ENCODE measurements at places on chromosomes 7 and 10.

DNA sequence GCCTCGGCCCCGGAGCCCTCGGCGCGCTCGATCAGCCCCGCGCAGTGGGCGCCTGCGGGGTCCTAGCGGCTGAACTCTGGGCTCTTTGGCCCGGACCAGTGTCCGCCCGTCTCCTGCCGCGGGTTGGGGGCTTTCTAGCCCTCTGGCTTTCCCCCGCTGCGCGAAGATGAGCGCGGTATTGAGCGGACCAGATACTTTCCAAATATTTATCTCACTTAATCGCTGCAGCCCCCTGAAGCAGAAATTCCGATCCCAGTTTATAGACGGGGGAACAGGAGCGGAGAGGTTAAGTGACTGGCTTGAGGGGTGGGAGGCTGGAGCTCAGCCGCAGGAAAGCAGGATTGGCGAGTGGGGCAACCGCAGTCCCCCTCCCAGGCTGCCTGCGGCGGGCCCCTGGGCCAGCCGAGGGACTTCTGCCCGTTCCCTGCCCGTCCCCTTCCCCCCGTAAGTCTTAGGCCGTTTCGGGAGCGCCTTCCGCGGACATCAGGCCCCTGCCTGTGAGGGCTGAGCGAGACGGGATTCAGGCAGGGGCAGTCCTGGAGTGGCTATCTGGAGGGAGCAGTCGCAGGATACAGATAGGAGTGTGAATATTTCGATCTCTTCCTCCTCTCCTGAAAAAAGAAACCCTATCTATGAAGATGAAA, 565 bp downstream of the STRIP2 start:
- peak; percentile 40 for DNase-seq

DNA sequence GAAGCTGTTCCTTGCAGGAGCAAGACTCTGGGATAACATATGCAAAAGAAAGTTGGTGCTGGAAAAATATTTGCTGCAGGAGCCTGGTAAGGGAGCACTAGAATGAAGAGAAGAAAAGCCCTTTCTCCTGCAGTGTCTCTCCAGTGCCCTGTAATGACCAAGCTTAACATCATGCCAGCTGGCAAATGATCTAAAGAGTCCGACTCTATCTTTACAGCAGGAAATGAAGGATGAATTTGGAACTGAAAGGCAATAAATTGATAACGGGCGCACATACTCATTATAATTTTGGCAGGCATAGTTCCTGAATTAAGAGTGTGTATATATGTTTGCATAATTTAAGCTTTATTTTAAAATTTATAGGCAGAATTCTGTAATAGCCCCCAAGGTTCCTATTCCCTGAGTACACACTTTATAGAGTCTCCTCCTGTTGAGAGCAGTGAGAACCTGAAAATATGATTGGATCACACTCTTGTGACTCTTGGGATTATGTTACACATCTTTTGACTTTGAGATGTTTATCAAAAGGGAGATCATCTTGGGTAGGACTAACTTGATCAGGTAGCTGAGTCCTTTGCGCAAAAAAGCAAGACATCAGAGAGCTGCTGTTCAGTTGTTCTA, 299.0 kb upstream of the MBL2 start:
- no peak for DNase-seq

DNA sequence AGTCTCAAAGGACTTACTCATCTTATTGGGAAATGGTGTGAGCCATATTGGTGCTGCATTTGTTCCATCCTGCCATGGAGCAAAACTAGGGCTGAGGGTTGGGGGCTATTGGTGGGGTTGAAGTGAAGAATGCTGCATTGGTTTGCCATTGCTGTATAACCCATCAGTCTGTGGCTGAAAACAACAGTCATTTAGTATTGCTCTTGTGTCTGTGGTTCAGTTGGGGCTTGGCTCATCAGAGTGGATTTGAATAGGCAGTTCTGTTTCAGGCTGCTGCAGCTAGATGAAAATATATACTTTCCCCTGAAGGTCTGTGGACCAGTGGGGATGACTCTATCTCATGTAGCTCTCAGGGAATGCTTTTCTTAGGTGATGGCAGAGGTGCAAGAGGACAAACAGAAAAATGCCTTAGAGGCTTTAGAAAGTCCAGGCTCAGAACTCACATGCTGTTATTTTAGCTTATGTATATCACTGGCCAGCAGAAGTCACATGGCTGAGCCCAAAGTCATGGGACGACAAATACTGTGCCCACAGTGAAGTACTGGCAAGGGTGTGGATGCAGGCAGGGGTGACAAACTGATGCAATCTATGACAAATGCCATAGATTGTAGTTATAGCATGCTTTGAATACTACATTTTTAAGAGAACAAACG, 15.2 kb upstream of the EXOC6 start:
- no peak for DNase-seq

GRCh38 chr7:1709281-1709680, 39.2 kb downstream of the ELFN1 start:
- no peak for DNase-seq

GRCh38 chr10:97849687-97850402, at the start of gene GOLGA7B:
TSS of gene GOLGA7B (plus strand) at chr10:97849843. CDS start at chr10:97850304, 461 bp downstream.
- DNase-seq = peak; percentile 90

DNA sequence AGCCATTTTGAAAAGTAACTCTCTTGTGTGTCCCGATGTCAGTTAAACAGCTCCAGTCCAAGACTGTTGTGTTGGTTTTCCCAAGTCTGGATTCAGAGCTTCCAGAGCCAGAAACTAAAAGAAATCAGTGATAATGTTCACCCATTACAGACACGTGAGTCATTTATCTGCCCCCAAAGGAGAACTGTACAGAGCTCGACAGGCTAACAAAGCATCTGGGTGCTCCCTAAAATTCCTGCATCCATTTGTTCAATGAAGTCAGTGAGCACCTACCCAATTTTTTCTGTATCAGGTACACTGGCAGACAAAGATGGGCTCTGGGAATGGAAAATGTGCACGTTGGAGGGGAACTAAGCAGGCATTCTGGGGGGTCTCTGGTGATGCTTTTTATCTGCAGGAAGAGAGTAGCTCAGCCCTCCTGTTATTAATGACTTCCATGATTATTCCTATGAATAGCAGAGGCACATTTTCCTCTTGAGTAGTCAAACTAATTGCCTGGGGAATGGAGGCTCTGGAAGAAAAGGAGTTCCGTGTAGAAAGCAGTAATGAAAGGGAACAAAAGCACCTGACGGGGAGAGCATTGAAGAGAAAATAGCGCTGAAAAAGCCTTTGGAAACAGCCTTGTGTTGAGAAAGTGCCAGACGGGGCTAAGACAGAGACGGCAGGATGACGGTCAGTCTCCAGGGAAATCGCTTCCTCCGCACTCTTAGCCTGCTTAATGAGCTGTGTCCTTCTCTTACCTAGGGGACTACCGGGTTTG, 75.3 kb downstream of the GAD2 start:
- no peak for DNase-seq

DNA sequence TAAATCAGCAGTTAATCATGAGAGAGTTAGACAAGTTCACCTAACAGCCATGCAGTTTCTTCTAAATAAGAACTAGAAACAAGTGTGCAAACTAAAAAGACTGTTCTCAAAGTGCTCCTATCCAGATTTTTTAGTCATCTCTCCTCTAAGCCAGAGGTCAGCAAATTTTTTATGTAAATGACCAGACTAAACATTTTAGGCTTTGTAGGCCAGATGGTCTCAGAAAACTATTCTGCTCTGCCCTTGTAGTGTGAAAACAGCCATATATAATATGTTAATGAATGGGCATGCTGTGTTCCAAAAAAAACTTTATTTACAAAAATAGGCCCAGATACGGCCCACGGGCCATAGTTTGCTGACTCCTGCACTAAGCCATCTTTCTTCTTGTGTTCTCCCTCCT, 263.0 kb upstream of the LRRN3 start:
- no peak for DNase-seq

GRCh38 chr7:37510043-37510634, 61.5 kb upstream of the ELMO1 start:
- no peak for DNase-seq

DNA sequence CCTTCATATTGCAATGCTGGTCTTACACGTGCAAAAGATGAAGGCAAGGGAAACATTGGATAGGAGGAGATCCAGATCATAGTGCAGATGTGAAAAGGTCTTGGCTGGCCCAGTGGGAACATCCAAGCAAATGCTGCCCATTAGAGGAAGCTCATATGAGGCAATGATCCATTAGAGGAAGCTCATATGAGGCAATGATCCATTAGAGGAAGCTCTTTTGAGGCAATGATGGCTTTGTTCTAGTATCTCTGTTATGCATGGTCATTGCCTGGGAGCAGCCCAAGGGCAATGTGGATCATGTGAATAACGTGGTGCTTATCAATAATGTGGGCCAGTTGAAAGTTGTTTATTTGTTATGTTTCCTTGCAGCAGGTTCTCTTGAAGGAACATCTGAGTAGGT, 37.8 kb downstream of the STEAP4 start:
- no peak for DNase-seq

- no peak for DNase-seq
Observed at GRCh38 chr10:86343761-86344160, 22.8 kb downstream of the GRID1 start.

DNA sequence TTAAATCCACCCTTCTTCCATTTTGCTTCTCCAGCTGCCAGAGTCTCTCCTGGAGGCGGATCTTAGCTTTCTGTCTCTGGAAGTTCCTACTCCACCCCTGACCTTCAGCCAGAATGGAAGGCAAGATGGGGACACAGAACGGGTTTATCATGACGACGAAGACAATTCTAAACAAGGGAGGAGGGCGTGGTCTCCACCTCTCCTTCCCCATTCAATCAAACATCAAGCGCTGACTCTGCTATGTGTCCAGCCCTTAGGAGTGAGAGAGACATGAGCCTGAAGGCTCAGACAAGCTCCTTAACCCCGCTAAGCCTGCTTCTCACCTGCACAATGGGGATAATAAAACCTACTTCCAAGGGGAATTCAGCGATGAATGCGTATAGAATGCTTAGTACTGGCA, 3.1 kb downstream of the CYP17A1 start:
- no peak for DNase-seq

DNA sequence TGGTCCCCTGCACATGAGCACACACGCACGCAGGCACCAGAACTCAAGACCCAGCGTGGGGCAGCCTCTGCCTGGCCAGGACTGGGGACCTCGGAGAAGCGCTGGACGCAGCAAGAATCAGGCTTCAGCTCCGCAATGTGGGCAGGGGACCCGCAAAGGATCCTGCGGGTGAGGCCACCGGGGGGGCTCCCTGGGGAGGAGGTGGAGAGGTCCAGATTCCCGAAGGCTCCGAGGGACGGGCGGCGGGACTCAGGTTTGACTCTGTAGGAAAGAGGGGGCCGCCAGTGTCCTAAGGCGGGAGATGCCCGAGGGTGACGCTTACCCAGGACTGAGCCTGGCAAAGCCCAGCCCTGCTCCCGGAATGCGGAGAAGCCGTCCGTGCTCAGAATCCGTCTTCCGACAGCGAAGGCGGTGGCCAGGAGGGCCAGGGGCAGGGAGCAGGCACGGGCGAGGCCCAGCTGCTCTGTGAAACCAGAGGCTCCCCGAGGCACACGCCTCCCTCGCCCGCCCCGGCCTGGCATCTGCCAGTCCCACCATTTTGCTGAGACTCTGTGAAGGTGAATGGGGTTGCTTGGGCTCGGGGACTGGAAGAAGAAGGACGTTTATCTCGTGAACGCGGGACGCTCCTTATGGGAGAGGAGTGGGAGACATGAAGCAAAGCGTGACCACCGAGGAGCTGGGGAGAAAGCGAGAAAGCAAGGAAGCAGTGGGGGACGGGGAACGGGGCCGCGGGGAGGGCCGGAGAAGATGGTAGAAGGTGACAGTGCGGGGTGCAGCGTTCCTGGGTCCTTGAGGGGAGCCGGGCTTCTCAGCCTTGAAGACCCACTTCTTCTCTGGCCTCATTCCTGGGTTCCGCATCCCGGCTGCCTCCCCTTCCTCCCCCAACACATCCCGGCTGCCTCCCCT, 489.2 kb downstream of the PTPRN2 start:
- DNase-seq = no peak

GRCh38 chr10:63498665-63499064, 22.5 kb upstream of the REEP3 start:
- DNase-seq = no peak

DNA sequence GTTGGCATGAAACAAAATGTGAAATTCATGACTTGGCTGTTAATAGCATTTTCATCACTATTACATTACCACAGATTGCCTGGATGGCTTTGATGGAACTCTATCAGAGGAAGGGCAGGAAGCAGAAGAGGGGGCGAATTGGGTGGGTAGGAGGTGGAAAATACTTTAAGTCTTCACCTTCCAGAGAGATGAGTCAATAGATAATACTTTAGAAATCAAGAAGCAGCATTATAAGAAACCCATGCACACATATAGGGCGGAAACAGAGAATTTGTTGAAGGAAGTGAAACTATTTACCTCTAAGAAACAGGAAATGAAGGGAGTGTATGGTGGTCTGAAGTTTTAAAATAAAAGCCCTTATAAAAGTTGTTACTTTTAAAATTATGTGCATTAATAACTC, 152.1 kb upstream of the TARP start:
- DNase-seq = no peak

GRCh38 chr10:118551535-118552100, 43.8 kb downstream of the PRLHR start:
- DNase-seq = no peak

GRCh38 chr7:51187941-51188340, 128.7 kb downstream of the COBL start:
- peak; percentile 82 for DNase-seq

- no peak for DNase-seq
Observed at GRCh38 chr10:59314268-59314667, 48.1 kb downstream of the FAM13C start.

DNA sequence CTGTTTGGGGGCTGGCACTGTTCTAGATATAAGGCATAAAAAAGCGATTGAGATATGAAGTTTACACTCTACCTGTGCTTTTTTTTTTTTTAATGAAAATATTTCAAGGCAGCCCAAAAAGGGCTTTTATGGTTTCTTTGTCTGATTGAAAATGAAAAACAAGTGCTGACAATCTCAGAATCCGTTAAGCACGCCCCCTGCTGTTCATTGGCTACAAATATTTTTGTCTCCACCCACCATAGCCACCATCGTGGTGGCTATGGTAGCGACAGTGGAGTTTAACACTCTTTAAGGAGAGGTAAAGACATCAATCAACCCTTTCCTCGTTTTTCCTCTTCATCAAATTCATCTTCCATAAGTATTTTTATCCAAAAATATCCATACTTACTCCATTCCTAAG, 94.2 kb downstream of the CD36 start:
- no peak for DNase-seq

- DNase-seq = no peak
Observed at GRCh38 chr10:131792809-131793208, 108.0 kb upstream of the PPP2R2D start.

DNA sequence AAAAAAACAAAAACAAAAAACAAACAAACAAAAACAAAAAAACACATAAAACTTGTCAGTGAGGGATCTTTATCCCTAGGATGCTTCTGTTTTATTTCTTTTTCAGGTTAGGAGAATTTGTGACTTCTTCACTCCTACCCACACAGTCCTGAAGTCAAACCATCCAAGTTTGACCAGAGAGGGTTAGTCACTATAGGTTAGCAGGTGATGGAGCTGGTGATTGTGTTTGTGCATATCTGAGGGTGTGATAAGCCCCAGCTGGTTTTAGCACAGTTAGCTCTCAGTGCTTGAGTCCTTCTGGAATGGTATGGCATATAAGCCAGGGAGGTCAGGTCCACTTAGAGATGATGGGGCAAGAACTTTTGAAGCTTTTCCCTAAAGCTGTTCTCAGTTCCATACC, 11.8 kb upstream of the IKZF1 start:
- no peak for DNase-seq

- no peak for DNase-seq
Observed at GRCh38 chr7:95238252-95238943, 85.9 kb downstream of the PON1 start.

- DNase-seq = no peak
Observed at GRCh38 chr10:72846238-72846637, 47.3 kb upstream of the OIT3 start.
